Right lobe of liver (tissue), 6 donors: ENCODE measurements at places on chromosomes 5 and 9. TPM values are rescaled to one million over a fixed set of nuclear protein-coding genes. Genes with fewer than 3 reads are reported as not detected.
A peak's percentile ranks its signal among the peaks of the same experiment; 100 is the strongest.

GRCh38 chr5:23042226-23042625, 189.1 kb upstream of the CDH12 start:
- DNase-seq, result no peak

- DNase-seq, result no peak
These were observed 36.4 kb downstream of the GLT6D1 start for GRCh38 chr9:135602789-135603481.

GRCh38 chr5:103293719-103294118, 35.2 kb downstream of the MACIR start:
- DNase-seq, result no peak

DNA sequence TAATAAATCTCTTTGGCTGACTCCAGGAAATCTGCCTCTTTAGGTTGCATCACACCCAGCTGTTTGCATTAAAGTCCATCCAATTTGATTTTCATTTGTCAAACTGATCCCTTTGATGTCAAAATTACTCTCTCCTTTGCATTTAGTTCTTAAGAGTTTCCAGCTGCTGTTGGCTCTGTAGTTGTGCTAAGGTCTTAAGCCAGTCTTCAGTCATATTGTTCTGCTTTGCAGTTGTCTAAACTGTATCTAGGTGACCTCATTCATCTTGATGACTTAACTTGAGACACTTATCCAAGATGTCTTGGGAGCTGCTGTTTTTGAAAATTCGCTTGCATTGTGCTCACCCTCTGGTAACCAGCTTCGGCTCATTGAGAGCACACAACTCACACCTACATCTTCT, 386.9 kb upstream of the TLE4 start:
- no peak for DNase-seq

The LCP2 gene
- 4.4 TPM for total RNA-seq

DNA sequence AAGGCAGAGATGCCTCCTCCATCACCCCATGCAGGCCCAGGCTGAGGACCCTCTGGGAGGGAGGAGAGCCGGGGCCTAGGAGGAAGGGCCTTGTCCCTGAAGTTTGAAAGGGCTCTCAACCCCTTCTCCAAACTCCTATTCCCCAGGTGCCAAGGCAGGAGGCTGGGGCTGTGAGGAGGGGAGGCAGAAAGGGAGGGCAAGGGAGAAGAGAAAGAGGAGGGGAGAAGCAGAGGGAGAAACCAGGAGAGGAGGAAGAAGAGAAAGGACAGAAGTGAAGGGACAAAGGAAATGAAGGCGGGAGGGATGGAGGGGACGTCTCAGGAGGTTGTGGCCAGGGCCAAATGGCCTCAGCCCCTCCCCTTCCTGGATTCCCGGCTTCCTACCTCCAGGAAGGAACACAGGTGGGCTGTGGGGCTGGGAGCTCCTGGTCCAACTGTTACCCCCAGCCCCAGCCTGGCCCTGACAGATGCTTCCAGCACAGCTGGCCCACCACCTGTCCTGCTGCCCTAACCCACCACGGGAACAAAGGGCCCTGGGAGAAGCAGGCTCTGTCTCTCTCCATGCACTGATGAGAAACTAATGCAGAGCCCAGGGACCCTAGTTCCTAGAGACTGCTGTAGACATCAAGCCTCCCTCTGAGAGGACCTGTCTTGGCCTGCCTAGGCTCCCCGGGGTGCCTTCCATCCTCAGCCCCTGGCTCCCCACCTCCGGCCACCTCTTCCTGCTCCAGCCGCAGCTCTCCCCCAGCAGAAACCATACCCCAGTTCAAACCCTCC, 3.5 kb downstream of the DBN1 start:
- DNase-seq, result no peak

GRCh38 chr9:116899337-116900006, 212.4 kb downstream of the TRIM32 start:
- no peak for DNase-seq

DNA sequence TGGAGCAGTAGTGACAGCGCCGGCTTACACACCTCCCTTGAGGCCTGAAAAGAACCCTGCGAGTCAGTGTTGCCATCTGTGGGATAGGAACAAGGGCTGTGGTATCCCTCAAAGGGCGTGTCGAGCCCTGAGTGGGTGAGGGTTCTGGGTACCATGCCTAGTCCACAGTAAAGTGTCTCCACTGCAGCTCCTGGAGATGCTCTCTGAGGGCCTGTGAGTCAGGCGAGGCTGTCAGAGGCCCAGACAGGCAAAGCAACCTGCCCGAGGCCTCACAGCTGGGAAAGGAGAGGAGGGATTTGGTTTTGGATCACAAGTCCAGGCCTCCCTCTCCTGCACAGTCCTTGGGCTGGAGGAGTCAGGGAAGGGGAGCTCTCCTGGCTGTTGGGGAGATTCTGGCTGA, 6.1 kb downstream of the PRRX2 start:
- no peak for DNase-seq

The SFXN1 gene
- 58.9 TPM for total RNA-seq

The UAP1L1 gene
- 1.8 TPM for total RNA-seq

- no peak for DNase-seq
These were observed 144.4 kb upstream of the FSTL4 start for GRCh38 chr5:133756756-133757155.

The PRRX2 gene
- not detected for total RNA-seq

The BNC2 gene
- total RNA-seq, result 0.25 TPM

The SLC6A19 gene
- total RNA-seq, result 0.44 TPM

GRCh38 chr5:53073348-53073747, 36.2 kb downstream of the MOCS2 start:
- DNase-seq, result no peak

The PURA gene
- 11.0 TPM for total RNA-seq

The GABRA1 gene
- total RNA-seq, result not detected

The IL9 gene
- total RNA-seq, result not detected

DNA sequence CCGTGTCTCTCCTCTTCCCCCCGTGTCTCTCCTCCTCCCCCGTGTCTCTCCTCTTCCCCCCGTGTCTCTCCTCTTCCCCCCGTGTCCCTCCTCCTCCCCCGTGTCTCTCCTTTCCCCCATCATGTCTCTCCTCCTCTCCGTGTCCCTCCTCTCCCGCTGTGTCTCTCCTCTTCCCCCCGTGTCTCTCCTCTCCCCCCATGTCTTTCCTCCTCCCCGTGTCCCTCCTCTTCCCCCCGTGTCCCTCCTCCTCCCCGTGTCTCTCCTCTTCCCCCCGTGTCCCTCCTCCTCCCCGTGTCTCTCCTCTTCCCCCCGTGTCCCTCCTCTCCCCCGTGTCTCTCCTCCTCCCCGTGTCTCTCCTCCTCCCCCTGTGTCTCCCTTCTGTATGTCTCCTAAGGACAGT, 12.8 kb upstream of the RNU6ATAC start:
- no peak for DNase-seq

- DNase-seq, result no peak
These were observed 288.7 kb downstream of the FBXL17 start for GRCh38 chr5:108093186-108093585.

- no peak for DNase-seq
These were observed 387.4 kb downstream of the CETN3 start for GRCh38 chr5:90022002-90022710.

DNA sequence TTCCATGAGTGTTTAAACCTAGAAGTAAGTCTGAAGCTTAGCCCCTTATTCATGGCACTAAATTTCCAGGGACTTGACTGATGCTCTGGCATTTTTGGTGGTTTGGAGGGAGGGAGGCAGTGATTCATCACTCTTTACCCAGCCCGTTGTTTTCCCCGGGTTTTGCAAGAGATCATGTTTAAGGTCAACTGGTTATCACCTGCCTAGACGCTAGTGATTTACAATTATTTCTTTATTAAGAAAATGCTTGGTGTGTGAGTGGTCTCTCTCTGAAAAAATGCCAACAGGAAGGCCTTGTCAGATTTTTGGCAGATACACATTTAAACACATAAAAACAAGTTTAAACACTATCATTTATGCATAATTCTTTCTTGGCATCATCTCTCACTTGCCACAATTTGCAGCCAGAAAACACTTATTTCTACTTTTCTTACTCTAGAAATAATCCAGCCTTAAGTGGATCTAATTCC, 737.9 kb upstream of the ZNF608 start:
- no peak for DNase-seq

DNA sequence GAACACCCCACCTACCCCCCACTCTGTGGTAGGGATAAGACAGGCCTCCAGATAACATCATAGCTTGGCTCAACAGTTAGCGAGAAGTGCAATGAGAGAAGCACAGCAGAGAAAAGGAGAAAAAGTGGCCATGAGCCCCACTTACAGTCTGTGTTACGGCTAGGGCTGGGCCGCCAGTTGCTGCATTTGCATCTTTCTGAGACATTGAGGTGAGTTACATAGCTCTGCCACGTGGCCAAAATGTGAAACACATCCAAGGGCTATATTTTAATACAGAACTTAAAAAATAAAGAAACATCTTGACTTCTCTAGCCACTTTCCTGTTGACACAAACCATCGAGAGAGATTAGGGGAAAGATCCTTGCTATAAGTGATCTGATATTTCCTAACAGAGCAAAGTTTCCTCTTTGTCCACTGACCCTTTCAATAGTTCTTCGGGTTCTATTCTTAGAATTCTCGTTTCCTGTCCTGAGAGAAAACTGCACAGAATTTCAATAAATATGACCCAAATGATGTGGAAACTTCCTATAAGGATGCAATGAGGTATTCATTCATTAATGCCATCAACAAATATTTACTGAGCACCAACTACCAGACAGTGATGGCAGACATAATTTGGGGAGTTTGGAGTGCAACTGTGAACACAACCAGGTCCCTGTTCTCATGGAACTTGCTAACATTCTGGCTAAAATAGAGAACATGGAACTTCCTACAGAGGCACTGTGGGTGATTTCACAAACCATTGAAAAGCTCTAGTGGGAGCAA, 3.2 kb upstream of the TLE4 start:
- DNase-seq, result no peak

GRCh38 chr9:111598733-111599091, 735 bp downstream of the PTGR1 start:
- DNase-seq, result peak; percentile 39

GRCh38 chr5:132866342-132867045, at the start of the genes GDF9 and UQCRQ:
Gene GDF9 (minus strand): TSS chr5:132866469. CDS start chr5:132864533, 1,936 bp downstream.
Gene UQCRQ (plus strand): TSS chr5:132866642. CDS start chr5:132866882, 240 bp downstream.
- DNase-seq, result peak; percentile 98

GRCh38 chr9:121757281-121757585, 105.8 kb downstream of the DAB2IP start:
- DNase-seq, result no peak

The CDH18 gene
- not detected for total RNA-seq

DNA sequence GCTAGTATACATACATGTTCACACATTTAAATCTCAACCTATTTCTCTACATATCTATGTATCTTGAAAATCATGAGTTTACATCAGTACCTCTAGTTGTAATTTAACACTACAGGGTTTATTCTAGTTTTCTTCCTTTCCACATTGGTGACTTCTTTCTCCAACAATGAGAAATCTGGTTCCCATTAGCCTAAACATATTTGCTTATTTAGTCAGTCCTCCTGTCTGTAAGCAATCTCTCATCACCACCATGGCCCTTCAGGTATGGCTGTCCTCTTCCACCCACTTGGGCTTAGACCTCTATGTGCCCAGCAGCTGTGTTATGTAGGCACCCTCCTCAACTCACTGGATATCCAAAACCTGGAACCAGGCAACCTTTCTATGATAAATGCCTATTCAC, 8.0 kb upstream of the SPATA31D1 start:
- DNase-seq, result no peak

The SPATA31A7 gene
- not detected for total RNA-seq

GRCh38 chr9:103734471-103734870, 359.6 kb upstream of the SMC2 start:
- DNase-seq, result no peak

The NTMT1 gene
- 22.2 TPM for total RNA-seq

DNA sequence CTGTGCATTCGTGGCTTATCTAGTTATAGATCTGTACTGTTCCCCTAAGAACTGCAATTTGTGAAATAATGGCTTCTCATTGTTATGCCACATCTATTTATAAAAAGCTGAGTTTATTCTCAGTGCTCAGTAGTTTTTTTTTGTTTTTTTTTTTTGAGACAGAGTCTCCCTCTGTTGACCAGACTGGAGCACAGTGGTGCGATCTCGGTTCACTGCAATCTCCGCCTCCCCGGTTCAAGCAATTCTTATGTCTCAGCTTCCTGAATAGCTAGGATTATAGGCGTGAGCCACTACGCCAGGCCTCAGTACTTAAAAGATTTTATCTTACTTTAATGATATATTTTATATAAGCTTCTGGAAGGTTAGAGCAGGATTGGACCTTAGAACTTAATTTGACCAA, 19.0 kb downstream of the SEC61B start:
- DNase-seq, result no peak

GRCh38 chr5:133995341-133995740, 9.4 kb downstream of the VDAC1 start:
- DNase-seq, result no peak

- DNase-seq, result no peak
These were observed 184.2 kb downstream of the FANCC start for GRCh38 chr9:95133325-95133705.

The SLC36A2 gene
- not detected for total RNA-seq

DNA sequence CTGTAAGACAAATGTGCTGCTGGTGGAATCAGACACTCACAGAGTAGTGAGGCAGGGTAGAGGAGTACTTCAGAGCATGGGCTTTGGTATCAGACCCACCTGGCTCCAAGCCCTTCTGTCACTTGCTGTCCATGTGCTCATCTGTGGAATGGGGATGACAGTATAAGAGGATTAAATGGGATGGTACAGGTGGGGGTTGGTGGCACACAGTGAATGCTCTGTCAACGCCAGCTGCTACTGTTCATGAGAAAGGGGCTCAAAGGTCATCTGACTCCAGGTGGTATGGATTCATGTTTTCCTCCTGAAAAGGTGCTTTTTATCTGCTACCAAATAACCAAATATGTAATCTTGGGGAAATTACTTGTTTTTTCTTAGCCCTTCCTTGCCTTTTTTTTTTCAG, 23.0 kb upstream of the PPARGC1B start:
- DNase-seq, result no peak

GRCh38 chr5:126680191-126680817, 79.6 kb downstream of the PHAX start:
- DNase-seq, result no peak

- no peak for DNase-seq
These were observed 30.8 kb downstream of the GALNT12 start for GRCh38 chr9:98838155-98838867.

DNA sequence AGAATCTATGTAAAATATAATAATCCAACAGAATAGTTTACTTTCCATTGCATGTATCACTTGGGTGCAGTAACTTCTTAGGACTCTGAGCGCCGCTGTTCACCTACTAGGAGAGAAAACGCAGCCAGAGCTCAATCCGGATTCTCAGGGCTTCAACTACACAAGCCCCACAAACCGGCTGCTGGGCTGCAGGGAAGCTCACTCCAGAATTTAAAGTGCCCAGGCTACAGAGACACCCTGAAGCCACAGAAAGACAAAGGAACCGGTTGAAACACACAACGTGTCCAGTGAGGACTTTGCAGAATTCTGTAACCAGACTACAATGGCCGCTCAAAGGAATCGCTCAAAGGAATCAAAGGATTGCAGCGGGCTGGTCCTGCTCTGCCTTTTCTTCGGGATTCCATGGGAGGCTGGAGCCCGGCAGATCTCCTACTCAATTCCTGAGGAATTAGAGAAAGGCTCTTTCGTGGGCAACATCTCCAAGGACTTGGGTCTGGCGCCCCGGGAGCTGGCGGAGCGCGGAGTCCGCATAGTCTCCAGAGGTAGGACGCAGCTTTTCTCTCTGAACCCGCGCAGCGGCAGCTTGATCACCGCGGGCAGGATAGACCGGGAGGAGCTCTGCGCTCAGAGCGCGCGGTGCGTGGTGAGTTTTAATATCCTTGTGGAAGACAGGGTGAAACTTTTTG, at the start of gene PCDHGA10:
Gene PCDHGA10 (plus strand): TSS at position 134 of the 686 bp plus-strand sequence. CDS start 189 bp downstream, at position 323.
- no peak for DNase-seq

The ORM2 gene
- total RNA-seq, result 3,440 TPM

GRCh38 chr9:107489144-107489673, 360 bp downstream of the KLF4 start:
- DNase-seq, result no peak
